CD4-positive, alpha-beta T cell treated with Interleukin-17A for 4 hours (primary cell): ENCODE measurements at places on chromosomes 1 and 21.

DNA sequence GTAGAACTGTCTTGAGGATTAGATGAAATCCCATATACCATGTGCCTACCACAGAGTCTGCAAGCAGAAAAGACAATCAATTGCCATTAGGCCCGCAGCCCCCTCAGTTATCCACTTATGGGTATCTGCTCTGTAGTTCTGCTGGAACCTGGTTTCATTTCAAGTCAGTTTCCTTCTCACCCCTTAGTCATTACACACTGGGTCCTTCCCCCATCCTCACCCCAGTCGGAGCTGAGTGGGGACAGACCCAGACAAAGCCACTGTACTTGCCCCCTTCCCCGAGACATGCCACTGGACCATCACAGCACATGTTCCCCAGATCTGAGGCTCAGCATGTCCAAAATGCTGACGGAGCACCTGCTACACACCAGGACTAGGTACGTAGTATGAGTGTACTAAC is 21.2 kb downstream of the PGLYRP3 start:
- DNase-seq: no peak

GRCh38 chr21:41325138-41325912 is 8.7 kb downstream of the FAM3B start:
- no peak for DNase-seq

DNA sequence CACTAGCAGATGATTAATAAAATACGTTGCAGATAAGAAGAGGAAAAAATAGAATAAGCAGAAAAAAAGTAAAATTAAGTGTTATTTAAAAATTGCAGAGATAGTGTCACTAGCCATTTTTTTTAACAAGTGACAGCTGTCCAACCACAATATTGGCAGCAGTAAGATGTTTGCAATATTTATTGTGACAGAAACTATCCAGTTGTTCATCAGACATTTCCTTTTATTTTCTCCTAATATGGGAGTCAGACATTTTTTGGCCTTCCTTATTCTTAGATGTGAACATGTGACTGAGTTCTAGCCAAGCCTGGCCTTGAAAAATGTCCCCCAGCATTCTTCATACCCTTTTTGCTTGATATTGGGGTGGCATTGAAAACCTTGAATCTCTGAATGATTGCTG is 3.4 kb upstream of the SPAG17 start:
- DNase-seq: no peak

DNA sequence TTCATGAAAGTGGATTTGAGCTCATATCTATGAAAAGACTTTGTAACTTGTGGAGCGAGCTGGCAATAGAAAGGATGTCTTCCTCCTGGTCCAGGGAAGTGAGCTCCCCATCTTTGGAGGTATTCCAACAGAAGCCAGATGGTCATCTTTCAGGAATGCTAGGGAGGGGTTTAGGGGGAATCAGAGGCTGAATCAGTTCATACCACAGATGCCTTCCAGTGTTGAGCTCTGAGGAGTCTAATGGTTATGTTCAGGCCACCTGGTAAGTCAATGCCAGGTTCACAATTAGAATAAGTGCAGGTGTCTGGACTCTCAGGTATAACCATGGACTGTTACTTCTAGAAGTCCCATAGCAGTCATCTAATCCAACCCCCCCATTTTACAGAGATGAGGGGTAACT is 119.1 kb downstream of the ACTL8 start:
- DNase-seq: no peak

DNA sequence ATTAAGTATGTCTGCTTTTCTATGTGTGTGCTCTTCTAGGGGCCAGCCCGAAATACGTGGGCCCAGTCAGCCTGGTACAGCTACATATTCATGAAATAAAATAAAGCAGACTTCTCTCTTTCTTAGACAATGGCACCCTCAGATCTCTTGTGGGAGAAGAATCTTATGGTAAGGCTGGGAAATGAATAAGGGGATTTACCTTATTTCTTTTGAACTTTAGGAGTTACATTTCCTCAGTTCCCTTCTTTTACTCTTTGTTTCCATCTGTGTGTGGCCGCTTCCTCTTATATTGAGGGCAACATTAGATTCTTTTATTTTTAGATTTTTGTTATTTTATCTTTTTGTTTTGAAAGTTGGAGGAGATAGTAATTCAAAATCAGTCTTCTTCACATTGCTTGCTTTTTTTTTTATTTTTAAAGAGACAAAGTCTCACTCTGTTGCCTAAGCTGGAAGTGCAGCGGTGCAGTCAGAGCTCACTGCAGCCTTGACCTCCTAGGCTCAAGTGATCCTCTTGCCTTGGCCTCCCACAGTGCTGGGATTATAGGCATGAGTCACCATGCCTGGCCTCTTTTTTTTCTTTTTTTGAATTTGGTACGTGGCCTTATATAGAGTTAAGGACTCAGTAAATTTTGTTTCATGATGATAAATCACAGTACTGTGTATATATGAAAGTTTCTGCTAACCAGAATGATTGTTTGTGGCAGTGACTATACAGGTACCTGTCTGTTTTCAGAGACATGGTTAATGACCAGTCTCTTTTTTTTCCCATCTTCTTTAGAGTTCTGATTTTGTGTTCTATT is 9.1 kb downstream of the LAMC1 start:
- DNase-seq: no peak

GRCh38 chr1:89844241-89844807 is 23.5 kb downstream of the LRRC8D start:
- peak; percentile 62 for DNase-seq
